ENCODE measurements at places on chromosomes 7 and 10.
A peak's percentile ranks its signal among the peaks of the same experiment; 100 is the strongest.

- DNase-seq, result no peak
Observed at GRCh38 chr7:91280185-91280584, 16.0 kb downstream of the FZD1 start.

DNA sequence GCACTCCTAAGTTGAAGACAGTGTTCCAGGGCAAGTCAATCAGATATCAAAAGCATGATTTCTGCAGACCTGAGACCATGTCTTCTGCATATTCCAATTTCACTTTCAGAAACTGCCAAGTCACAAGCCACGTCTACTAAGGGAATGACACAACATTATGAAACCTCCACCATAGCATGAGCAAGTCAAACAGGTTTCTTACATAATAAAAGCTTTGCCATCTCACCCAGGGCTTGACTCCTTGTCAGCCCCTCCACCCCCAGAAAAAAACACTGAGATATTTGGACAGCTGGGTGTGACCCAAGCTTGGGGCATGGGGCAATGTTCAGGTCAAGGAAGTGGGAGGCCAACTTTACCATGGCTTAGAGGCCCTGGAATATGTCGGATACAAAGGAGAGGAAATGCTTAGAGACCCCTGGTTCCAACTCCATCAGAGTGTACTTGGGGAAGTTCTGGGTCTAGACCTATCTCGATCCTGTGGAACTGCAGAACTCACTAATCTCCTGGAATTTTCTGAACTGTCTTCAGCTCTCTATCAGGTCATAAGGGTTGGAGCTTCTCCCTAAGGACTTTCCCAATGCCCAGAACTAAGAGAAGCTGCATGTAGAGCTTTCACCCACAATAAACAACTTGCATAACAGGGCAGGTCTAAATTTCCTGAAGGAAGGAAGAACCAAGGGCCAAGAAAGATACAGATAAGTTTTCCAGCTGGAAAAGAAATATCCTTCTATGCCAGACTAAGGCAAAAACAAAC is 80.6 kb upstream of the NAMPT start:
- no peak for DNase-seq

DNA sequence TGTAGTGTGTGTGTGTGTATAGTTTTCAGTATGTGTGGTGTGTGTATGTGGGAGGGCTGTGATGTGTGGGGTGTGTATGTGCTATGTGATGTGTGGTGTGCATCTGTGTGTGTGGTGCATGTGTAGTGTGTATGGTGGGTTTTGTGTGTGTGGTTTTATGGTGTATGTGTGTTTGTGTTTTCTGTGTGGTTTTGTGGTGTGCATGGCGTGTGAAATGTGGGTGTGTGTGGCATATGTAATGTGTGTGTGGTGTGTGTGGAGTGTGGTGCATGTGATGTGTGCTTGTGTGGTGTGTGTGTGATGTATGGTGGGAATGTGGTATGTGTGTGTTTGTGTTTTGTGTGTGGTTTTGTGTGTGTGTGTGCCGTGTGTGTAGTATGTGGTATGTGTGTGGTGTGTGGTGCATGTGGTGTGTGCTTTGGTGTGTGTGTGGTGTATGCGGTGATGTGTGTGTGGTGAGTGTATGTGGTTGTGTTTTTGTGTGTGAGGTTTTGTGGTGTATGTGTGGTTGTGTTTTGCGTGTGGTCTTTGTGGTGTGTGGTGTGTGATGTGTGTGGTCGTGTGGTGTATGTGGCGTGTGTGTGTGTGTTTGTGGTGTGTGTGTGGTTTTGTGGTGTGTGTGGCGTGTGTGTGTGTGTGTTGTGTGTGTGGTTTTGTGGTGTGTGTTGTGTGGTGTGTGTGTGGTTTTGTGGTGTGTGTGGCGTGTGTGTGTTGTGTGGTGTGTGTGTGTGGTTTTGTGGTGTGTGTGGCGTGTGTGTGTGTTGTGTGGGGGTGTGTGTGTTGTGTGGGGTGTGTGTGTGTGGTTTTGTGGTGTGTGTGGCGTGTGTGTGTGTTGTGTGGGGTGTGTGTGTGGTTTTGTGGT is 18.0 kb upstream of the PPP2R2D start:
- no peak for DNase-seq

DNA sequence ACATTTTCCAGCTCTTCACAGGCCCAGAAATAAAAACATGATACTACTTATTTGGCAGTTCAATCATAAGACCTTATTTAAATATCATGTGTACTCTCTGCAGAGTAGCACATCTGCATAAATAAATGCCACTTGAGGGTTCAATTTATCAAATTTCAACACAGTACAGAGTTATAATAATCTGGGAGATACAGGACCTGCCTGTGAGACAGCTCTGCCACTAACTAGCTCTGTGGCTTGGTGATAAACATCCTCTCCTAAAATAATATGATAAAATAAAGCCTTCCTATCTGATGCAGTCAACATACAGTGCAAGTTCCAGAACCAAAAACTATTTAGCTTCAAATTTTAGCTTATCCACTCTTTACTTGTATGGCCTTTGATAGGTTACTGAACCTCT is 90.9 kb upstream of the GATAD1 start:
- no peak for DNase-seq

GRCh38 chr10:17238445-17239291 is 10.6 kb downstream of the VIM start:
- DNase-seq, result no peak

DNA sequence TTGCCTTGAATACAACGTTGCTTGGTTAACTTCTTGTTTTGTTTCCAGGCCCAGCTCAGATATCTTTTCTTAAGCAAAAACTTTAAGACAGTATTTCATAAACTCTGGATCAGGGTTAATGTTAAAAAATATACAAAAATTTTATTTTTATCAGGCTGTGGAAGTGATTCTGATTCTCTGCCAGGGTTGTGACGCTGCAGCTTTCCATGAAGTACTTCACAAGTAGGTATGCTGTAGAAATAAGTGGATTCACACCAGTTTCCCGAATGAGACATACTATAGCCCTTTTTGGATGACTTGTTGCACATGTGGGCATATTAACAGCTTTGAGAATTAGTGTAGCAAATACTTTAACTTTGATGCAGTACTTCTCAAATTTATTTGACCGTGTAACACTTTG is 70.1 kb downstream of the CDK14 start:
- no peak for DNase-seq

- DNase-seq, result peak; percentile 32
Observed at GRCh38 chr10:112803961-112804401, 146.1 kb upstream of the TCF7L2 start.

DNA sequence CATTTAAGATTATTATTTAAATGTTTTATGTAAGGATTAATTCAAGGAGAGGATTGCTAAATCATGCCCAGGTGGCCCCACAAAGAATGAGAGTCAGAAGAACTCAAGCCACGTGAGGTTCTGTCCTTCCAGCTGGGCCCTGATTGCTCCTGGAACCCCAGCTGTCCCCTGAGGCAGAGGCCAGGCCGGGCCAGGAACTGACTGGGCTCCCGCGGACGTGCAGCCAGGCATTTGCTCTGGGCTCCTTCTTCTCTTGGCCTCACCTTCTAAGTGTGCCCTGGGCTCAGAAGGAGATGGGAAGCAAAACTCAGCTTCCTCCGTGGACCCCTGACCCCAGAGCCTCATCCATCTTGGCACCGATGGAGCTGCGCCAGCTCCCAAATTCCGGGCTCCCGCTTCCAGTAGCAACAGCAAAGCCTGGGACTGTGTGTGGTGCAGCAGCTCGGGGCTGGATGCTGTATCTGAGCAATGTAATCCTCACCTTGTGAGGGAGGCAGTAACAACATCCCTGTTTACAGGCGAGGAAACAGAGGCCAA is 250.6 kb upstream of the PPP2R2D start:
- DNase-seq, result no peak

Measured in retina (tissue), 1 donor.